ENCODE measurements at places on chromosomes 16 and 17. TPM values are rescaled to one million over a fixed set of nuclear protein-coding genes. Genes with fewer than 3 reads are reported as not detected.

- DNase-seq = no peak
Measured at GRCh38 chr17:36879027-36879426, 58.2 kb upstream of the LHX1 start.

DNA sequence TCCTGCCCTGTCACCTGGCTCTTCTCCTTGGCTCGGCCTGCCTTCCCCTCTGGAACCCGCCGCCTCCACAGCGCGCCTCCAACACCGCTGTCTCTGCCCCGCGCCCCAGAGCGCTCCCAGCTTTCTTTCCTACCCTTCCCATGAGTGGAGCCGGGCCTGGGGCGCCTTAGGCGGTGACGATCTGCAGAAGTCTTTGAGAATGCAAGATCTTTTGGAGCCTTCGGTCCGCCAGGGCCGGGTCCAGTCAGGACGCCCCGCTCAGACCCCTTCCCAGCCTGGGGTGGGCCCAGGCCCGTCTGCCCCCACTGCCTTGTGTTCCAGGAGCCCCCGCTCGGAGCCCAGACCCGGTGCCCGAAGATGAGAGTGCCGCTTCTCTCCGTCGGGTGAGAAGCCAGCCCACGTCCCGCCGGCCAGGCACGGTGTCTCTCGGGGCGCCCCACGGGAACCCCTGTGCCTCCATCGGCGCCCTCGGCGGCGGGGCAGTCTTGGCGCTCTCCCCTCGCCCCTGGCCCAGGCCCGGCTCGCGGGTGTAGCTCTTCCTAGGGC lies 40.0 kb downstream of the MRM1 start:
- no peak for DNase-seq

DNA sequence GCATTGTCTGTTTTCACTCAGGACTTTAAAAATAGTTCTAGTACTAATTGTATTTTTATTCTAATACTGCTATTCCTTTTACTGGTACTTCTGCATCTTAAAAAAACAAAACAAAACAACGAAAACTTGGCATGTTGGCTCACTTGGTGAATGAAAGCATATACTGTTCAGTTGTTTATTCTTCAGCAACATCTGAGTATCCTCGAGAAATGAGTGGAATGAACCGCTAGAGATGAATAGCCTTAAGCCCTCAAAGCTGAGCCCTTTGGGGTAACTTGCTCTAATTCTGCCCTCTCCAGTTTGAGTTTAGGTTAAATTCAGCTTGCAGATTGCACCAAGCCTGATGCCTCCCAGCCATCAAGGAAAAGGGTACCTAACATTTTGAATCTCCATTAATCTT lies 126.5 kb downstream of the WWOX start:
- no peak for DNase-seq

- DNase-seq = no peak
Measured at GRCh38 chr17:44190481-44190880, 3.7 kb downstream of the TMUB2 start.

DNA sequence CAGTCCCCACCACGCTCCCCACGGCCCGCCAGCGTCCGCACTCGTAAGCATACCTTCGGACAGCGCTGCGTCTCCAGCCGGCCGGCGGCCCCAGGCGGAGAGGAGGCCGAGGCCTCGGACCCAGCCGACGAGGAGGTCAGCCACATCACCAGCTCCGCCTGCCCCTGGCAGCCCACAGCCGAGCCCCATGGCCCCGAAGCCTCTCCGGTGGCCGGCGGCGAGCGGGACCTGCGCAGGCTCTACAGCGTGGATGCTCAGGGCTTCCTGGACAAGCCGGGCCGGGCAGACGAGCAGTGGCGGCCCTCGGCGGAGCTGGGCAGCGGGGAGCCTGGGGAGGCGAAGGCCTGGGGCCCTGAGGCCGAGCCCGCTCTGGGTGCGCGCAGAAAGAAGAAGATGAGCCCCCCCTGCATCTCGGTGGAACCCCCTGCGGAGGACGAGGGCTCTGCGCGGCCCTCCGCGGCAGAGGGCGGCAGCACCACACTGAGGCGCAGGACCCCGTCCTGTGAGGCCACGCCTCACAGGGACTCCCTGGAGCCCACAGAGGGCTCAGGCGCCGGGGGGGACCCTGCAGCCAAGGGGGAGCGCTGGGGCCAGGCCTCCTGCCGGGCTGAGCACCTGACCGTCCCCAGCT lies 4.9 kb downstream of the TPSG1 start:
- no peak for DNase-seq

DNA sequence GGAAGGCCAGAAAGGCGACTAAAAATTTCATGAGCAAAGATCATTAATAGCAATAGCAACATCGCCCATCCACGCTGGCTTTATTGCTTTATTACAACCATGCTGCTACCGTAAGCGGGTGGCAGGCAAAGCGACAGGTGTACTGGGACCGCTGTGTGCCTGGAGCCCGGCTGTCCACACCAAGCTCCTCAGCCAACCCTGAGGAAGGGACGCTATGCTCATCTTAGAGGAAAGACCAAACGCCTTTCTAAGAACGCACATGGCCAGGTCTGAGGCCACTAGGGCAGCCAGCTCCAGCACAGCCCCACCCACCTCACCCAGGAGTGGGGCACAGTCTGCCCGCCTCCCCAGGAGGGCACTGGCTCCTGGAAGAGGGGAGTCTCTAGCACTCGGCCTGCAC lies 28.0 kb downstream of the PEMT start:
- no peak for DNase-seq

DNA sequence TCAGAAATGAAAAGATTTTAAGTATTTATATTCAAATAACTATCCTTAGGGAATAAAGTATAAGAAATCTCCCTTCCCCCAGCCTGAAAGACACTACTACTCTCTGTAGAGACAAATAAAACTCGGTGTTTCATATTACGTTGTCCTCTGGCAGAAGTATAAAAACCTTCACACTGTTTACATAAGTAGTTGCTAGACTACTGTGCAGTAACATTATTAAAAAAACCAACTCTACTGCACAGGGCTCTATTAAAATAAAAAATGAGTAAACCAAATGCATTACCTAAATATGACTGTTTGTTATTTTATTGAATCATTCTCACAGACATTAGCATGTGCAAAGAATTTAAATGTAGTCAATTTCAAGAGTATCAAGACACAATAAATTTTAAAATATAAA lies 67.4 kb downstream of the MED13 start:
- DNase-seq = no peak

GRCh38 chr16:69610356-69610755 lies 44.6 kb downstream of the NFAT5 start:
- DNase-seq = no peak

DNA sequence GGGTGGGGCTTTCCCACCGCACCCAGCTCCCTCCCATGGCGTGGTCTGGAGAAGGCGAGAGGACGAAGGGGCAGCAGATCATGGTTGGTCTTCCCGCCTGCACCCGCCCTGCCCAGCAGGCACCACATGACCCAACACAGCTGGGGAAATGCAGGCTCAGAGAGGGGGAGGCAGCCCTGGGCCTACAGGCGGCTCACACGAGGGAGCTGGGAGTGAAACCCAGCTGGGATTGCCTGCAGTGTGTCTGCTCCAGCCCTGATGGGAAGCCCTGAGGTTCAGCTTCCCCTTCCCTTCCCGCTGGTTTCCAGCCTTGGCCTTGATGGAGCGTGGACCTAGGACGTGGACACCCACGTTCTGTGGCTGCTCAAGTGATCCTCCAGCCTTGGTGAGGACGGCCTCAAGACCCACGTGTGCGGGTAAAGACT lies 20.0 kb upstream of the PABPN1L start:
- no peak for DNase-seq

GRCh38 chr17:57455063-57455914 lies 199.0 kb downstream of the MSI2 start:
- no peak for DNase-seq

DNA sequence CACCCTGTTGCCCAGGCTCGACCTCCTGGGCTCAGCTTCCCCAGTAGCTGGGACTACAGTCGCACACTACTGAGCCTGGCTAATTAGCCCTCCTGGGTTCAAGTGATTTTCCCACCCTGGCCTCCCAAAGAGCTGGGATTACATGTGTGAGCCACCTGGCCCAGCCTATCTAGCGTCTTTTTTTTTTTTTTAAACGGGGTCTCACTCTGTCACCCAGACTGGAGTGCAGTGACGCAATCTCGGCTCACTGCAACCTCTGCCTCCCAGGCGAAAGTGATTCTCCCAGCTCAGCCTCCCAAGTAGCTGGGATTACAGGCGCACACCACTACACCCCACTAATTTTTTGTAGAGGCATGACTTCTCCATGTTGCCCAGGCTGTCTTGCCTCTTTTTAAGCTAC lies 33.3 kb downstream of the GLG1 start:
- DNase-seq = no peak

DNA sequence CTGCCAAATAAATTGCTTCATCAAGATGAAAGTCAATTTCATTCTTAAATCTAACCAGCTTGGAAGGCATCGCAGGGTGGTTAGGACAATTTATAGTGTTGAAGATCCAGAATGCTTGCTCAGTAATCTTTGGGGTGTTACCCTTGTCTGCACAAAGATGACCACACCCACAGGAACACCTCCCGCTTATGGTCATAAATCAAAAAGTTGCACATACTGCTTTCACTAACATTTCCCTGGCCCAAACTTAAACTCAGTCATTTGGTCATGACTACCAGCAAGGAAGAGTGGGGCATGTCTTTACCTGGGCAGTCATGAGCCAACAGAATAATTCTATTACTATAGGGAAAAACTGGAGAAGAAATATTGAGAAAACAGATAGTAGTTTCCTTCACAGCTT lies 57.6 kb upstream of the KIF2B start:
- DNase-seq = no peak

DNA sequence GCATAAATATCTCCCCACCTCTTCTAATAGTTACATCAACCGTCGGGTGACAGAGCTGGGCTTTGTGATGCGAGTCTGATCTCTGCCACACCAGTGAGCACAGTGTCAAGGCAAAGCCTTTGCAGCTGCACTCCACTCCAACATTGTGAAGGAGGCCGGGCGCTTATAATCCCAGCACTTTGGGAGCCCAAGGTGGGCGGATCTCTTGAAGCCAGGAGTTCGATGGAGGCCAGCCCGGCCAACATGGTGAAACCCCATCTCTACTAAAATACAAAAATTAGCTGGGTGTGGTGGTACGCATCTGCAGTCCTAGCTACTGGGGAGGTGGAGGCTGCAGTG lies 18.9 kb downstream of the CYB5D2 start:
- DNase-seq = no peak

GRCh38 chr17:73719588-73720071 lies 75.4 kb upstream of the SDK2 start:
- peak; percentile 65 for DNase-seq

DNA sequence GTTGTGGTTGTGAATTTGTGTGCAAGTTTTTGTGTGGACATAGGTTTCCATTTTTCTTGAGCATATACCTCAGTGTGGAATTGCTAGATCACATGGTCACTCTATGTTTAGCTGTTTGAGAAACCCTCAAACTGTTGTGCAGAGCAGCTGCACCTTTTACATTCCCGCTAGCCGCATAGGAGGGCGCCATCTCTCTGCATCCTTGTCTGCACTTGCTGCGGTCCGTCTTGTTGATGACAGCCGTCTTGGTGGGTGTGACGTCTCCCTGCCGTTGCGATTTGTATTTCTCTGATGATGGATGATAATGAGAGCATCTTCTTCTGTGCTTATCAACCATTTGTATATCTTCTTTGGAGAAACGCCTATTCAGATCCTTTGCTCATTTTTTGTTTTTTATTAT lies 25.1 kb upstream of the IL17C start:
- DNase-seq = no peak

- no peak for DNase-seq
Measured at GRCh38 chr16:14028202-14028601, 42.9 kb upstream of the MRTFB start.

DNA sequence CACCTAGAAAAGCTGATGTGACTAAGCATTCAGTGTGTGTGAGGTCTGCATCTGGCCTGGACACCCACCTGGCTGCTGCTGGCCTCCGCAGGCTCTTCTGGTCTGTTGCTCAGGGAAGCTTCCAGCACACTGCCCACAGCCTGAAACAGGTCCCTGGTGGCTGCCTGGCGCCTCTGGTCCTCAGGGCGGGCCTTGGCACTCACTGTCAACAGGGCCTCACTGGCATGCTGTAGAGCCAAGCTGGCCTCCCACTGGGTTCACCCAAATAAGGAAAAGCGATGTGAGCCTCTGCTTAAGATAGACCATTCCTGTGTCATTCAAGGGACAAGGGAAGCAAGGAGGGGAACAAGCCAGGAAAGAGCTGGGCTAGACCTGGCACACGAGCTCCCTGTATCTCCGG lies 70.6 kb upstream of the BCO1 start:
- DNase-seq = no peak

DNA sequence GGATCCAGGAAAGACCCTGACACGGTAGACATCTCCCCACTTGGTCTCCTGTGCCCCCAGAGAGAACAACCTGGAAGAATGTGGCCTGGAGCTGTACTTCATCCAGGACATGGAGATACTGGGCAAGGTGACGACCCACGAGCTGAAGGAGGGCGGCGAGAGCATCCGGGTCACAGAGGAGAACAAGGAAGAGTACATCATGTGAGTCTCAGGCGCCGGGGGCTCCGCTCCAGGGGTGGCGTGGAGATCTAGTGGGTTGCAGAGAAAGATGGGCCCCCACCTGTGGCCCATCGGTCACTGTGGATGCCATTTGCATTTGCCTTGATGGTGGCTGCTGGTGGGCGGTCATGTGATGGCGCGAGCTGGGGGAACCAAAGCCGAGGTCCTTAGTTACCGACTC lies 14.9 kb upstream of the CLEC18A start:
- no peak for DNase-seq

DNA sequence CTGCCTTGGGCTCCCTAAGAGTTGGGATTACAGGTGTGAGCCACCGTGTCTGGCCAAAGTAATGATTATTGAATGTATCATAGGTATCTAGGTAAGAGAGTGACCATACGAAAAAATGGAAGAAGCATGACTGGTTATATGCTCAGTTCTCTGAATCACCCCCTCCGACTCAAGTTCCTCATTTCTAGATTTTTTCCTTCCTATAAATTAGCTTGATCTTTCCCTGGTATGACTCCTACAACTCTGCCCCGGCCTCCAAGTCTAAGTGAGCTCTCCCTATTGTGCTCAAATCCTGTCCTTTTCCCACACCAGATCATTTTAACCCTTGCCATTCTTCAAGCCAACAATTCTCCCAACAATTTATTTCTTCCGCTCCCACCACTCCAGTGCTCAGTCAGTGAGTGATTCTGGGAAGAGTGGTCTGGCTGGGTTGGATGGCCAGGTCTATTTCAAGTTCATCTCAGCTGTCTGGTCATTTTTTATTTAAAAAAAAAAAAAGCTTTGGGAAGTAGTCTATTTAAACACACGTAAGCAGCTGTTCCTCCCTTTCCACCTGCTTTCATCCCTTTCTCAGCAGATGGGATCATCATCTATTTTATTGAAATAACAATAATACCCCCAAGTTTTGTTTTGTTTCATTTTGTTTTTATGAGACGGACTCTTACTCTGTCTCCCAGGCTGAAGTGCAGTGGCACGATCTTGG lies 120.2 kb upstream of the HS3ST2 start:
- no peak for DNase-seq

The CD79B gene
- total RNA-seq = not detected

The PCTP gene
- total RNA-seq = 50.7 TPM

The HEXD gene
- 12.4 TPM for total RNA-seq

The MYH8 gene
- total RNA-seq = not detected

The ZNF200 gene
- 16.5 TPM for total RNA-seq

The CCDC92B gene
- total RNA-seq = not detected
